Renal cortex interstitium (tissue), 15 donors: ENCODE measurements at places on chromosomes 13 and 19.

DNA sequence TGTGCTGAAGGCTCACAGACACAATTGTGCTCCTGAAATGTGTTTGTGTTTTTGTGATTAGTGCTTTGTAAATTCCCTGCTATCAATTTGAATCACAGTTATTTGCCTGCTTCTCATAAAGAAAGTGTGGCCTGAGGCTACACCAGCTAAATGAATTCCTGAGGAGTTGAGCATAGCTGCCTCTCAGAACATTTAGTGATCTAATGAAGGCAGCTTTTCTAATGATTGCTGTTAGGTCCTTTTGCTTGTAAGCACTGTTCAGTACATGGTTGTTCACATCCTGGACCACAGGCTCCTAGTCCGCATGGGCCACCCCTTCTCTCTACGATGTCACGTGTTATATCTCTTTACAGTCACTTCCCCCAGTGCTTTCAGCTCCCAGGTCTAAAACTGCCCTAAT, 238.2 kb downstream of the B3GLCT start:
- DNase-seq: no peak

DNA sequence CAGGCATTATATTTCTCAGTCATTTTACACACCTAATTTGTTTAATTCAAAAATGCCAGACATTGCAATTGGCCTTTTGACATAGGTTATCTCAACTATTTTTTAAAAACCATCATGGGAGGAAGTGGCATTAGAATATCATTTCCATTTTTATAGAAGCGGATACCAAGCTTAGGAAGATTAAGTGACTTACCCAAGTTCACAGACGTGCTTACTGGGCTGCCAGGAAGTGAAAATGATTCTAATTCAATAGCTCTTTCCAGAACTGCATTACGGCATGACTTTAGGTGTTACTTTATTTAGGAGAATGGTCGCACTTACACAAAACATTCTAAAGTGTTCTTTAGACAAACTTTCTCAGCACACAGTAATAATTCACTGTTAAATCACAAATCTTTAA, 231.9 kb downstream of the KLF12 start:
- no peak for DNase-seq

DNA sequence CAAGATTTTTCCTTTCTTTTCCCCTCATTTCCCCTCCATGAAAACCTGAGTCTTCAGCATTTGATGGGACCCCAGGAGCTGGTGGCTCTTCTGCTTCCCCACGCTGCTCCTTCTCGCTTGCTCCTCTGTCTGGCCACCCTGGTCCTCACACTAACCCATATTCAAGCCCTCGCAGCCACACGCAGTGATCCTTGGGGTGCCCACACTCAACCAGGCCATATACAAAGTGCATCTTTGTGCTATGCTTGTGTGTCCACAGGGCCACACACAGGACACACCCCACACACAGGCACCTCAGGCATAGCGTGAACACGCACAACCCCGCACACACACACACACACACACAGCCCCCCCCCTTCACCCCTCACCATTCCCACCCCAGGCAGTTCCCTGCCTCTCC, 132.1 kb downstream of the URI1 start:
- DNase-seq: no peak

GRCh38 chr13:94936633-94937032, 224.3 kb upstream of the SOX21 start:
- no peak for DNase-seq

- no peak for DNase-seq
Measured at GRCh38 chr13:95155504-95155903, 145.7 kb downstream of the ABCC4 start.

DNA sequence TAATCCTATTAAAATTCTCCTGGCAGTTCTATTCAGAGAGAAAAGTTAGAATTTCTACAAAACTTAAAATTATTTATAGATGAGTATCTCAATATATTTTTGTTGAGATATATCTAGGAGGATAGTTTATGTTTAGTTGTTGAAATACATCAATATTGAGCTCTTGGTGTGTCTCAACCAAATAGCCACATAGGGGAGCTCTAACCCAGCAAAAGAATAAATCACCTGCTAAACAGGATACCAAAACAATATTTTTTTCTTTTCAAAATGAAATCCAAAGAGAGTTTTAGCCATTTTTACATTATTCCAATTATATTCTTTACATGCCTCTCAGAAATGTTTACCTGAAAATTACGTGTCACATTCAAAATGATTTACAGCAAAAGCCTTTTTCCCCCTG, 954.7 kb downstream of the SLITRK6 start:
- no peak for DNase-seq

DNA sequence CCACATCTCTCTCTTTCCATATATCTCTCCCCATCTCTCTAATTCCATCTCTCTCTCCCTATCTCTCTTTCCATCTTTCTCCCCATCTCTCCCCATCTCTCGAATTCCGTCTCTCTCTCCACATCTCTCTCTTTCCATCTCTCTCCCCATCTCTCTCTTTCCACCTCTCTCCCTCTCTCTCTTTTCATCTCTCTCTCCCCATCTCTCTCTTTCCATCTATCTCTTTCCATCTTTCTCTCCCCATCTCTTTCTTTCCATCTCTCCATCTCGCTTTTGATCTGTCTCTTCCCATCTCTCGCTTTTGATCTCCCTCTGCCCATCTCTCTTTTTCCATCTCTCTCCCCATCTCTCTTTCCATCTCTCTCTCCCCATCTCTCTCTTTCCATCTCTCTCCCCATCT, 25.6 kb downstream of the ADGRE3 start:
- DNase-seq: no peak

GRCh38 chr13:39452834-39453233, 150.2 kb downstream of the LHFPL6 start:
- DNase-seq: no peak

DNA sequence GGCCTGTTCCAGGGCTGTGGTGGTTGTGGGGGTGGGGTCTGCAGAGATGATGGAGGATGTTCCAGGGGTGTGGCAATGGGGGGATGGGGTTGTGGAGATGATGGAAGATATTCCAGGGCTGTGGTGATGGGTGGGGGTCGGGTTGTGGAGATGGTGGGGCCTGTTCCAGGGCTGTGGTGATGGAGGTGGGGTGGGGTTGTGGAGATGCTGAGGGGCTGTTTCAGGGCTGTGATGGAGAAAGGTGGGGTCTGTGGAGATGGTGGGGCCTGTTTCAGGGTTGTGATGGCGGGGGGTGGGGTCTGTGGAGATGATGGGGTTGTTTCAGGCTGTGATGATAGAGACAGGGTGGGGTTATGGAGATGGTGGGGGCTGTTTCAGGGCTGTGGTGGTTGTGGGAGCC, 62.0 kb downstream of the TEX29 start:
- DNase-seq: no peak

DNA sequence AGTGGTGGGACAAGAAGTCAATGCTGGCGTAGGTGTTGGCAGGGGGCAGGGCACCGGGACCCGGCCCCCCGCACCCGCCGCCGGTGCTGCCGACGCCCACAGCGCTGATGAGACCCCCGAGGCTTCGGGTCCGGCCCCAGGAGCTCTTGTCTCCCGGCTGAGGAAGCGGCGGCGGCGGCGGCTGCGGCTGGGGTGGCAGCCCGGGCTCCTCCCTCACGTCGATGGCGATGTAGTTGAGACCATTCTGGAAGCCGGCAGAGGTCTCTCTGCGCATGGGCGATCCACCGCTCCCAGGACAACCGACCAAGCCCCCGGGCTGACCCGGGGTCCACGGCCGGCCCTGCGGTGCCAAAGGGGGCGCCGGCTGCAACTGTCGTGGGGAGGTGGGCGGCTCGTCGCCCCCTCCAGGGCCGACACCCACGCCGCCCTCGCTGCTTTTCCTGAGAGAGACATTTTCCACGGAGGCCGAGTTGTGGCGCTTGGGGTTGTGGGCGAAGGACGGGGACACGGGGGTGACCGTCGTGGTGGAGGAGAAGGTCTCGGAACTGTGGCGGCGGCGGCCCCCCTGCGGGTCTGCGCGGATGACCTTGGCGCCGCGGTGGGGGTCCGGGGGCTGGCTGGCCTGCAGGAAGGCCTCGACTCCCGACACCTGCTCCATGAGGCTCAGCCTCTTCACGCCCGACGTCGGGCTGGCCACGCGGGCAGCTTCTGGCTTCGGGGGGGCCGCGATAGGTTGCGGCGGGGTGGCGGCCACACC, 4.1 kb downstream of the IRS2 start:
- no peak for DNase-seq

DNA sequence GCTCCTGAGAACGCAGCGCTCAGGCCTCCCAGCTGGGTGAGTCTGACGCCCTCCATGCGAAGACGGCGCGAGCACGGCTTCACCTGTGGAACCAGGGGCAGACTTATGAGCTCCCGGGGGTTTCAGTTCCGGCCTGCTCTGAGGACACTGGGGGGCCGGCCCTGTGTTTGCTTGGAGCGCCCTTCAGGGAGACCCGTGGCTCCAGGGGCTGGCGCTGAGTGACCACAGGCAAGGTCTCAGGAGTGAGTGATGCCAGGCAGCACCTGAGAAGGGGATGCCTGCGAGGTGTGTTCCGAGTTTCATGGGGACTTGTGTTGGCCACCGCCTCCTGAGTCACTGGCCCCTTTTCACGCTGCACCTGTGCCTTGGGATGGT, 4.5 kb downstream of the MCF2L start:
- no peak for DNase-seq

GRCh38 chr19:18284712-18285360, 3.4 kb upstream of the JUND start:
- DNase-seq: no peak
